Activated T-helper 1 cell treated with anti-CD3 and anti-CD28 coated beads, Interleukin-12 subunit alpha, Interleukin-12 subunit beta, Interleukin-2, Interleukin-4 antibody, amounts not matched to agents 30 ng/mL and 10 ng/mL and 1 ng/mL, durations not matched to agents 14 hours and 24 hours and 36 hours (primary cell): ENCODE measurements at places on chromosomes 1 and 21.

DNA sequence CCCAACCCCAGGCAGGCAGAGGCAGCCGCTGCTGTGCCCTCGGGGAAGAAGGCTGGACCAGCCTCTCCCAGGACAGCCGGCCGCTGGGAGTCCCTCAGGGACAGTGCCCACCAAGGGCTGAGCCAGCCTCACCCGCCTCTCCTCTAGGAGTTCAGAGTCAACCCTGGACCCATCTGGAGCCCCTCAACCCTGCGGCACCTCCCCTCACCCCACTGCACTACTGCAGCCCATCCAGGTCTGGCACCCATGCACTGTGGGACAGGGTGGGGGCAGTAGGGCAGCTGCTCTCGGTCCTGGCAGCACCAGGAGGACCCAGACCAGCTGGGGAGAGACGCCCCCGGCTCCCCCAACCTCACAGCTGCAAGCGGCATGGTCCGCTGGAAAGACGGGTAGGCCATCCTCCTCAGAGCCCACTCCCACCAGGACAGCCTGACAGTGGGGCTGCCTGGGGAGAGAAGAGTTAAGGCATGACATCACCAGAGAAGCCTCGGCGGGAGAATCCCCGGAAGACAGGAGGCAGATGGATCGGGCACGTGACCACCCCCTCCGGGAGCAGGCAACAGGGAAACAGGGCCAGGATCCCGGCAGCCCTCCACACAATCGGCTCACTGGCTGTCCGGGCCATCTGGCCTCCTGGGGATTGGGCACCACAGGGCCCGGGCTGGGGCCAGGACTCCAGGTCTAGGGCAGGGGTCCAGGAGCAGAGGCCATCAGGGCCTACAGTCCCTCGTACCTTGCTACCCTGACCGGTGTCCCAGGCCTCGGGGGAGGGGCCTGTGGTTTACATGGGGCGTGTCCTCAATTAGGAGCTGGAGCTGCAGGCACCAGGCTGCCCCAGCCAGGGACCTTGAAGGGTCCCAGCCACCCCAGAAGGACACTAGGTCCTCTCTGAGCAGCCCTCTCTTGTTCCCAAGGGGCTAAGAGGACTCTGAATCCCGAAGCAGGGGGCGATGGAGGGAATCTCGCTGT lies 3.1 kb downstream of the ACAP3 start:
- DNase-seq = no peak

DNA sequence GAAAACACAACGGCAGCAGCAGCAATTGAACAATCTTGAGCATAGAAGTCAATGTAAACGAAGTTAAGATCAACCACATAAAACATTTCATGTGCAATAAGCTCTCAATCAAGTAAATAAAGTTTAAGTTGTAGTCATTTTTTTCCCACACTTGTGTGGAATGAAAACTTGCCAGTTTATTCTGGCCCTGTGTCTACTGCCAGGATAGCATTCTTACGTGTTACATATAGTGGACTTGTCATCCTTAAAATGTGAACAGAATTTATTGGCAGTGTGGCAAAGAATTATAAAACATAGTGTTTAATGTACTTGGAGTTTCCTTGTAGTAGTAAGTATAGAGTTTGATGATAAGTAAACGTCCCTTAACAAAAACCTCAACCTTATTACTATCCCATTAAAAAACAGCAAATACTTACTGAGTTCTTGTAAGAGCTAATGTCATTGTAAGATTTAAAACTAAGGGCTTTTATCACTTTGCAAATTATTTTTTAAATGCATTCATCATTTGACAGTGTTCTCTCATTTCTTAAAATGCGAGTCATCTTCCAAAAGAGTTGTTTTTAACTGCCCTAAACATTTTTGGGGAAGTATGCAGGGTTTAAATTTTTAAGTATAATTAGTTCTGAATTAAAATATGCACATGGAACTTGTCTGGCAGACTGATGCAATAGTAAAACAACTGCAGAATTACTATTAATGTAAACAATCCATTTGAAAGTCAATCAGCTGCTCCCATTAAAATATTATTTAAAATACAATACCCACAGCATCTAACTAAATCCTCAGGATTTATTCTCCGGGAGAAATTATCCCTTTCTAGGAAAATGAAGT lies 7.9 kb downstream of the COX20 start:
- no peak for DNase-seq

GRCh38 chr1:111691886-111692285 lies 47.3 kb downstream of the INKA2 start:
- no peak for DNase-seq

DNA sequence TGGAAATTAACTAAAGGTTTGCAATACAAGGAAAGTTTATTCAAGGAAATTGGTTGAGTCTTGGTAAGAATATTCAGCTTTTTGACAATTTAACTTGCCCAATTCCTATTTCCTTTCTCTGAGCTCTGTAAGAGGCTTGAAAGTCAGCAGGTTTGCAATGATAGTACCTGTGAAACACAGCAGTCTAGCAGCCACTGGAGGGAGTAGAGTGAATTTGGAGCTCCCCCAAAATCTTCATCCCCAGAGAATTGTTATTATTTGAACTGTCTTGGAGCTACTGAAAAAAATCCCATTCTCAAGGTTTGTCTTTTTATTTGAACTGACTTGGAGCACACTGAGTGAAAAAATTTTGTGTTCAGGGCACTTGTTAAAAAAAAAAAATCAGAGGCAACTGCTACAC lies 654.2 kb upstream of the PKN2 start:
- no peak for DNase-seq

GRCh38 chr1:234542211-234542850 lies 63.4 kb upstream of the TARBP1 start:
- no peak for DNase-seq

DNA sequence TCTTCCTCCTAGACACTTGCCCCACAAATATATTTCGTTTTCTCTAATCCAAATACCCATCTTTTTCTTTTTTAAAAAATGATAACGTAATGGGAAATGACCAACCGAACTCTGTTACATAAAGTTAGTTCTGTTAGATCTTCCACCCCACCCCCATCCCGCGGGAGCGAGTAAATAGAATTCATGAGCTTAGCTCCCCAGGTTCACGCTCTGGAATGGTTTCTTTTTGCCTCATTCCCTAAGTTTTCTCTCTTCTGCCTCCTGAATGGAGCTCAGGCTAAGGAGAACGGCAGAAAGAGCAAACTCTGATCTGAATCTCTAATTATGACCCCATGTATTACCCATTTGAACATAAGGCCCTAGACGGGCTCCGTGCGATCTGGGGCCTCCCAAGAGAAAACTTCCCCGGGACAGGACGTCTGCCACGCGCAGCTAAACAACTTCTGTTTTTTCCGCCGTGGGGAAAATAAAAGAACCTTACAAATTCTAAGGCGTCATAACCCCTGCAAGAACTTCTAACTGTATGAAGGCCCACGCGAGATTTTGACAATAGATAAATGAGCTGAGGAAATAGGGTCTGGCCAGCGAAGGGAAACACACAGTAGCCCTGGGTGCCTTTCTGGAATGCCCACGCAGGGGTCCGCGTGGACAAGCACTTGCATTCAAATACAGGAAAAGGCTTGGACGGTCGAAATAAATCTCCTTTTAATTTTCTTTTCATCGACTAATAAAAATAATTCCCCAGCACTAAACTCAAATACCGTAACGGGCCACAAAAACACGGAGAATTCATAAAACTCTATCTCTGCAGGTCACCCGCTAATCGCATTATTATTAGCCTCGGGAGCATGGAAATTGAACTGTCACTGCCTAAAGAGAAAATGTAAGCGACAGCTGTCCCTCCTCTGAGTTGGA lies 2.2 kb downstream of the TBX15 start:
- DNase-seq = no peak

- DNase-seq = no peak
Measured at GRCh38 chr1:210363119-210363518, 34.4 kb downstream of the HHAT start.

- no peak for DNase-seq
Measured at GRCh38 chr1:246470585-246470984, 36.5 kb downstream of the SMYD3 start.

DNA sequence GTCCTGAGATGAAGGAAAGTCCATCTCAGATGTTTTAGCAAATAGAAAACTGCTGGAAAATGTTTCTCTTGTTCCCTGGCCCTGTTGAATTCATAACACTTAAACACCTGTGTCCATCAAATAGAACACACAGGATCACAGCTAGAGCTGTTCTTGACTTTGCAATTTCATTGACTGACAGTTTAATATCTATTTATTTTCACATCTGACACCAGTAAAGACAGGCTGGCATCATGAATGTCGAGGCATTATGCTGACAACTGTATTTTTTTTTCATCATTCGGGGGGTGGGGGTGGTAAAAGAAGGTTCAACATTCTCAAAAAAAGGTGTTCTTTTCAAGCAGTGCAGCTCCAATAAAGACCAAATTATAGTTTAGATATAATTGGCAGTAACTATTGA lies 591.2 kb upstream of the PTBP2 start:
- no peak for DNase-seq

DNA sequence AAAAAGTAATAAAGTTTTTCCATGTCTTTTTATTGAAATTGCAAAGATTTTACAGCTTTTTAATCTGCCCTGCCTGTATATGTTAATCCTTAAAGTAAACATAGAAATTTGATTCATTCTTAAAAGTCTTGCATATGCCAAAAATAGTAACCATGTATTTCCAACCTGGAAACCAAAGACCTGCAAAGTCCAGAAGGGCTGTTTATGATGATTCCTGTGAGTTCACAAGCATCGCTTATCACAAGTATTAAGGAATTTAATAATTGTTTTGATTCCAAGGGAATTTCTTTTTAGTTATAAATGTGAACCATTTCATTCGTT lies 199.1 kb downstream of the PTPRC start:
- no peak for DNase-seq

GRCh38 chr1:8780405-8780804 lies 37.0 kb downstream of the RERE start:
- no peak for DNase-seq

- no peak for DNase-seq
Measured at GRCh38 chr21:20306836-20307235, 691.4 kb upstream of the NCAM2 start.

DNA sequence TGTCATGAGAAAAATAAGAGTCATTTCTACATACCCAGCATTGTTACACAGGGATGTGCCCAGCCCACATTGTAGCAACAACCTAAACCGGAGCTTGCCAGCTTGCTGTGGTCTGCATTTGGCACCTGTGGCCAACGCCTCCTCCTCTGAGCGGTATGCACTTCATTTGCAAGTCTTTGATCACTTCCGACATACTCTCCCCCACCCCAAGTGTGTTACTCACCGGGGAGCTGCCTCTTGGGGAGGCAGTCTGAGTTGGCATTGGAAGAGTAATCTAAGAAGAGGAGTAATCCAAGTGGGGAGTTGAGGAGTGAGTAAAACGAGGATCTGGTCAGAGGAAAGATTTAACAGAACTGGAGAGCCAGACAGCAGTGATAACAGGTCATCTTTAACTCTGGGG lies 3.8 kb downstream of the BCL9 start:
- DNase-seq = peak; percentile 67

DNA sequence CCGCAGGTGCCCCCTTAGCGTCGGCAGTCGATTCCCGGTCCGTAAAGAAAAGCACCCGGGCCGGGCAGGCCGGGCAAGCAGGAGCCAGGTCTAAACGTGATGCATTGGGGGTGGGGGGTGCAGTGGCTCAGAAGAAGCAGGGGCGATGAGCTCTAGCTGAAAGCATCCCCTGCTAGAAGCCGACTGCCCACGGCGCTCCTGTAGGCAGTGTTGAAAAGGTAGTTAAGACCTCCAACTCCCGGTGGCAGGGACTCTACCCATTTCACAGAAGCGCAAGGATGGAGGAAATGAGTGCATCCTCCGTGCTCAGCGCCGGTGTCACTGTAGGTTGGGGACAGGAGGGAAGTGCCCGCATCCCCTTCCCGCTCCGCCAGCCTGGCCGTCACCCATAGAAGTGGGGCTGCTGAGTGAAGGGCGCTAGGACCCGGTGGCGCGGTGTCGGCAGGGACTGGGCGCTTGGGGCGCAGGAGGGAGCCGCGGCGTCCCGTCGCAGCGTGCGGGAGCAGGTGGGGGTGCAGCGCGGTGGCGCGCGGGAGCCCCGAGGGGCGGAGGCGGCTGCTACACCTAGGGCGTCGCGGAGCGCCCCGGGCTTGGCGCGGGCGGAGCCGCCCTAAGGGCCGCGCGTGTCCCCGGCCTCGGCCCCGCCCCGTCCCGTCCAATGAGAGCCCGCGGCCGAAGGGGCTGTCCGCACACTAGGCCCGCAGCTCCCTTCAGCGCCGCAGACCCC lies at the start of gene WNT2B:
TSS of gene WNT2B (plus strand) at position 688 of the 727 bp plus-strand sequence. CDS start 298 bp downstream, outside the sequence.
- DNase-seq = peak; percentile 34

DNA sequence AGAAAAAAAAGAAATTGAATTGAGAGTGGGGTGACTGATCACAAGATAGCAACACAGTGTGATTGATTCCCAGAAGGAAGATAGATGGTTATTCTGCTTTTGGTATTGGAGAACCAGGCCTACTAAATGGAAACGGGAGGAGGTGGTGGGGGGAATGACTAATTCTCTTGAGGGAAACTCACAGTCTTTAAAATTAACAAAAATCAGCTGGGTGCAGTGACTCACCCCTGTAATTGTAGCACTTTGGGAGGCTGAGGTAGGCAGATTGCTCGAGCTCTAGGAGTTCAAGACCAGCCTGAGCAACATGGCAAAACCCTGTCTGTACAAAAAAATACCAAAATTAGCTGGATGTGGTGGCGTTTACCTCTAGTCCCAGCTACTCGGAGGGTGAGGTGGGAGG lies 134.6 kb upstream of the PDE4B start:
- no peak for DNase-seq

DNA sequence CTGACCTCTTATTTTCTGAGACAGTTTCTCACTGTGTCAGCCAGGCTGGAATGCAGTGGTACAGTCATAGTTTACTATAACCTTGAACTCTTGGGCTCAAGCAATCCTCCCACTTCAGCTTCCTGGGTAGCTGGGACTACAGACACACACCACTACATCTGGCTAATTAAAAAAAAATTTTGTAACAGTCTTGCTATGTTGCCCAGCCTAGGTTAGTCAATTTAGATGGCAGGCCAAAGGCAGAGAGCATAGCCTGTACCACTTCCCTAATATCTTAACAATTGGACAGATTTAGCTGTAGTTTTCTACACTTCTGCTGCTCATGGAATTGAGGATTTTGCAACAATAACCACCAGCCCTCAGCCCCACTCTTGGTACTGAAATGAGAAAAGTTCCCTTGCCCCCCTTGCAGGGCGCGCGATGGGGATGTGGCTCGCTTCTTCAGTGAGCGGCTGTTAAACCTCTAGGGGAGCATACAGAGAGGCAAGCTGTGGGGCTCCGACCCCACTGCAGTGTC lies 34.9 kb upstream of the PTGFRN start:
- no peak for DNase-seq

DNA sequence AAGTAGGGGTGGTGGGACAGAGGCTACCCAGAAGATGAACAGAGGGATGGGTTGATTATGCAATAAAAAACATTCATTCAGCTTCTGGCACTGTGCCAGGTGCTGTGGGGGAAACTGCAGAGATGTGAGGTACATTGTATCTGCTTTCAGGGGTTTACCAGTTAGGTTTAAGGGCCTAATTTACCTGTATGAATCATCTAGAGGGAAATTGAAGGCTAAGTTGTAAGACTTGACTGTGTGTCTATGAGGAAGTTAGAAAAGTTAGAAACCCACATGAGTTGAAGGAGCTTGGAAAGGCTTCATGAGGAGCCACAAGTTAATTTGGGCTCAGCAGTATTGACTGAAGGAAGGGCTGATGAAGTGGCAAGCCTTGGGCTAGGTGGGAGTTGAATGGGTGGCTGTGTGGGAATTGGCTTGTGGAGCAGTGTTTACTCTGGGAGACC lies 36.7 kb upstream of the APOBEC4 start:
- DNase-seq = no peak

GRCh38 chr1:61254634-61255357 lies 172.4 kb downstream of the NFIA start:
- DNase-seq = no peak
